ENCODE measurements at places on chromosomes 13 and 19.

DNA sequence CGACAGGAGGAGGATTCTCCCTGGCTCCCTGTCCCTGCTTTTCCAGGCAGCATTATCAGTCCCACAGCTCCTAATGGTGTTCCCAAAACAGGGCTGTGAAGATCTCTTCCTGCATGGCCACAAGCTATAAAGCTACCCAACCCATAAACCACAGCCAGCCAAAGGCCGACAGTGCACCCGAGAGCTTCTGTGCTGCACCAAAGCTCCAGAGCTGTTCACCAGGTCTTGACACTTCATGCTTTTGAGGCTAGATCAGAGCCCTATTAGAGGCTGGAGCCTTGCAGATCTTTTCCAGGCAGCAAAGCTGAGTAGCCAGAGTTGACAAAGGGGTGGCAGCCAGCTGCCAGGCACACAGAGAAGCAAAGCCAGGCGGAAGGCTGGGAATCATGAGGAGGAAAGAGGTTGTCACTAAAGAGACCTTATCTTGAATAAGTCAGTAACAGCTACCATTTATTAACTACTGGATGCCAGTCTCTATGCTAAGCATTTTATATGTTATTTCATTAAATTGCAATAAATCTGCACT lies 180.4 kb downstream of the KATNAL1 start:
- no peak for DNase-seq

DNA sequence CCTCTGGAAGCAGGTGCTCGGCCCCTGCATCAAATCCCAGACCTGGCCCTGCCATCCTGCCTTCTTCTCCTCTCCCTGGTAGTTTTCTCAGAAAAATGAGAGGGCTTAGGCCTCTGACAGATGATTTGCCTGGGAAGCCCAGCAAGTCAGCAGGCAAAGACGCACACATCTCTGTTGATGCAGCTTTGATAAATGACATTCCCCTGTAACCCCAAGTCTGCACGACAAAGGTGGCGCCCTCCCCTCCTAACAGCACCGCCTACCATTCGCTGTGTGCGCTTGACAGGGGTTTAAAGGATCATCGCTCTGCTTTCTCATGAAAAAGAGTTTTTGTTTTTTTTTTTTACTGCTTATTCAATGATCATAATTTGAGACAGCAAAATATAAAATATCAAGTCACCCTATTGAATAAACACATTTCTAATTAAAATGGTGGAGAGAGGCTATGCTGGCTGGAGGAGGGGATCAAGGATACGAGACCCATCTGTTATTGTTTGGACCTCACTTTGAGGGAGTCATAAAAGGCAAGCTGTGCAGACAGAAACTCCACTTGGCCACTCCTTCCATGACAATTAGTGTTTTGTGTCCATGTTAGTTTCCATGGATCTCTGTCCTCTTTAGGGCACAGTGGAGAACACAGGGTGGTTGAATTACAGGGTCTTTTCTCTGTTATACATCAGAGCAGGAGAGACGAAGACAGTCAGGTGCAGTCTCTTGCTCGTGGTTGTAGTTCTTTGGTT lies 126.1 kb downstream of the FGF9 start:
- DNase-seq: no peak

GRCh38 chr13:45623516-45624090 lies 8.1 kb upstream of the ERICH6B start:
- no peak for DNase-seq

DNA sequence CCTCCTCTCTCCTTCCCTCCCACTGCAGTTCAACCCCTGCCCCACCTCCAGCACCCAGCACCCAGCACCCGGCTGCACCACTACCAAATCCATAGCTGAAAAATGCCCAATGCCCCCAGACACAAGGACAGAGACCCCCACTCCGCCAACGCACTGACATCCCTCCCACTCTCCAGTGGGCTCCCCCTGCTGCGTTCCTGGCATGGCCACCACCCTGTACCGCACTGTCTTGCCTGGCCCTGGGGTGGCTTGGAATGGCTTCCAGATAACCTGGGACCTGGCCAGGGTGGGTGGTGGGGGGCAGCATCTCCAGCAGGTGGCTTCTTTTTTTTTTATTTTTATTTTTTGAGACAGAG lies 5.8 kb upstream of the MKNK2 start:
- DNase-seq: no peak

DNA sequence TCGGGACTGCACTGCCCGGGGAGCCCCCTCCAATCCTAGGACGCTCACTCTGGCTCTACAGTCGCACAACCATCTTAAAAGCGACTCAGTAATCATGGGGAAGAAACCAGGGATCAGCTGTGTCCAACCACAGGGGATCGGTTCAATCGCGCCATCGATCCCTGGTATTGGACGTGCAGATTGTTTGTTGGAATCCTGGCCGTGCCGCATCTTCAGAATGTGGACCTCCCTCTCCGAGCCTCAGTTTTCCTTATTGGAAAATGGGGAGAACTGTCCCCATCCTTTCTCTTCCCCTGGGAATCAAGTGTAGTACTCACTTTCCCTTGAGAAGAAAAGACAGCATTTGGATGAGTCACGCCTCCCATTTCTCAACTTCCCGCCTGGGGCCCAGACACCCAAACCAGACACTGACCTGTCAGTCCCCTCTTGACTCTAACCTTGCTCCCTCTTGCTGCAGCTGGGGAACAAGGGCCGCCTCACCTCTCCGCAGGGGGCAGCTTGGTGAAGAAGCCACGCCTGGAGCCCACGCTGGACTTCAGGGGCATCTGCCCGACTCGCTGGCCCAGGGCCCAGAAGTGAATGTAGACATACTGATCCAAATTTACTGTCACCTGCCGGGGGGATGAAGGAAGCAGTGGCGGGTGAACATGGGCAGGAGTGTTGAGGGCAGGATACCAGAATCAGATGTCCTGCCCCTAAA lies 17.6 kb downstream of the EMP3 start:
- DNase-seq: no peak

- DNase-seq: no peak
Observed at GRCh38 chr13:108346376-108346775, 76.9 kb downstream of the TNFSF13B start.

DNA sequence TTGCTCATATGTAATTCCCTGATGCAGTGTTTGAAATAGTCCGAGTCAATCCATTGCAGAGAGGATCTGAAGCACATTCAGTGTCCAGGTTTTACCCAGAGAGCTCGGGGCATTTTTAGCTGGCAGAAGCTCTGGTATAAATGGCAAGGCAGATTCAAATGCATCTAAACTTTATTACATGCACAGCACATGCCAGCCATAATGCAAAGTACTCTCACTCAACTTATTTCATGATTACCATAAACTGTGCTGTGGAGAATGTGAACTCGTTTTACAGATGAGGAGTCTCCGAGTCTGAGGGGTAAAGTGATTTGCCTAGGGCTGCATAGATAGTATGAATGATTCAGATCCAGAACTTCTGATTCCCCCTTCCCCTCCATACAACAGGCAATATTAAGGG lies 13.5 kb upstream of the CBY2 start:
- DNase-seq: no peak

DNA sequence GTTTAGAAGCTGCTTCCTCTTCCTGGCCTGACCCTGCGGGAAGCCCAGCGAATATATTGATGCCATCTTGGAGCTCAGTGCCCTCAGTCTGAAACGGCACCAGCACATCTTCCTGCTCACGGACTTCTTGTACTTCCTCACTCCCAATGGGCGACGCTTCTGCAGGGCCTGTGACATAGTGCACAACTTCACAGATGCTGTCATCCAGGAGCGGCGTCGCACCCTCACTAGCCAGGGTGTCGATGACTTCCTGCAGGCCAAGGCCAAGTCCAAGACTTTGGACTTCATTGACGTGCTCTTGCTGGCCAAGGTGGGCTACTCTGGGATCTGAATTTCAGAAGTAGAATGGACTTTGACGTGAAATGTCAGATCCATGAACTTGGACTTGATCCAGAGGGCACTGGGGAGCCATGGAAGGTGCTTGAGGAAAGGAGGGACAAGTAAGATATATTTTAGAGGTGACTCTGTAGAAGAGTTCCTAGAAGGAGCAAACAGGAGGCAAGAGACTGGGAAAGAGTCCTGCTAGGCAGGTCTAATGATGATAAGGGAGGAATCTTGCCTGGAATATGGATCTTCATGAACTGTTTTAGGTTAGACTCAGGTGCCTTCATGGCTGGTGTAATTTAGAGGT lies 38.4 kb upstream of the CYP4F8 start:
- no peak for DNase-seq

All from substantia nigra (tissue), 51 donors.